ENCODE measurements at places on chromosomes 4 and X. TPM values are rescaled to one million over a fixed set of nuclear protein-coding genes. Genes with fewer than 3 reads are reported as not detected.

The RENBP gene
- total RNA-seq: 2.3 TPM

The PIR gene
- total RNA-seq: 18.3 TPM

The FAM114A1 gene
- 343 TPM for total RNA-seq

The F8A3 gene
- total RNA-seq: 3.5 TPM

Measured in myometrial cell (primary cell).